AG04450 (cell line): ENCODE measurements at places on chromosomes 3 and 15. TPM values are rescaled to one million over a fixed set of nuclear protein-coding genes. Genes with fewer than 3 reads are reported as not detected.

SCN11A gene
- polyA plus RNA-seq: 0.05 TPM in 2 replicates

DNA sequence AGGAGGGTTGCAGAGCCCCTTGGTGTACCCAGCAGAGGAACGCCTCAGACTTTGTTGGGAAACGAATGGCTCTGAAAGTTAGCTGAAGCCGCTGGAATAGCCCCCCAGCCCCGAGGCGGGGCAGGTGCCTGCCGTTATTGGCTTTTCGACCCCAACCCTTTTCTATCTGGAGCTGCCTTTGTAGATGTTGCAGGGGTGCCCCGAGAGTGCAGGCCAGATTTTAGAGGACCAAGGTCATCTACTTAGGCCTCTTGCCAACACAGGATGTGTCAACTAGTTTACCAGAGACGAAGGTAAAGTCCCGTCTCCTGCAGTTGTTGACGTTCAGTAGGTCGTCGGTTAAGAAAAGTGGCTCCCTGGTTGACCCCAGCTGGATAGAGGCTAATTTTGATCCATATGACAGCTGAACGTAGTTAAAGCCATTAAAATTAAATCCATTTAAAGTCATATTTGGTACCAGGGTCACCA is 579 bp upstream of the UBE3A start:
- DNase-seq: no peak

FEZF2 gene
- polyA plus RNA-seq: not detected in 2 replicates

GRCh38 chr15:58900631-58901030 is 32.8 kb downstream of the SLTM start:
- DNase-seq: no peak

MYO5C gene
- polyA plus RNA-seq: 0.14 and 0.24 TPM in 2 replicates

PLIN1 gene
- polyA plus RNA-seq: 0.05 and 0.06 TPM in 2 replicates
